Activated CD4-positive, alpha-beta T cell treated with anti-CD3 and anti-CD28 coated beads, Interleukin-2, amount 50 U/mL, for 1 hour (primary cell): ENCODE measurements at places on chromosomes 7 and 10.

- DNase-seq = no peak
Observed at GRCh38 chr10:113999531-113999930, 44.1 kb upstream of the ADRB1 start.

GRCh38 chr7:25521236-25521635 is 292.9 kb upstream of the NPVF start:
- DNase-seq = no peak

DNA sequence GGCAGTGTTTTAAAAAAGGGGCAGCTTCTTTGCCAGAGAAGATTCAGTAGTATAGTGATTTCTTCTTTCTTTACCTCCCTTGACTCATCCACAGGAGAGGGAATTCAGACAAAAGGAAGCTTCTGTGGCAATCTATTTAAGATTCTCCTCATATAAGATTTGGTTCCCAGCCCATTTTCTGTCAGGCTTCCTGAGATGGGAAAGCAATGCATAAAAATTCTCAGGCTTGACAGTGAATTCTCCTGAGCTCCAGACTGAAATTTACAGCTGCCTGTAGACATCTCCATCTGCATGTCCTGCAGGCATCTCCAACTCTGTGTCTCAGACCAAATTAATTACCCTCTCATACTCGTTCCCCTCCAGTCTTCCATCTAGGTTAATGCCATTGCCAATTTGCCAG is 72.8 kb downstream of the TSPAN12 start:
- no peak for DNase-seq

GRCh38 chr7:1709900-1710299 is 39.8 kb downstream of the ELFN1 start:
- no peak for DNase-seq

- DNase-seq = no peak
Observed at GRCh38 chr10:19204246-19204917, 155.8 kb downstream of the MALRD1 start.

DNA sequence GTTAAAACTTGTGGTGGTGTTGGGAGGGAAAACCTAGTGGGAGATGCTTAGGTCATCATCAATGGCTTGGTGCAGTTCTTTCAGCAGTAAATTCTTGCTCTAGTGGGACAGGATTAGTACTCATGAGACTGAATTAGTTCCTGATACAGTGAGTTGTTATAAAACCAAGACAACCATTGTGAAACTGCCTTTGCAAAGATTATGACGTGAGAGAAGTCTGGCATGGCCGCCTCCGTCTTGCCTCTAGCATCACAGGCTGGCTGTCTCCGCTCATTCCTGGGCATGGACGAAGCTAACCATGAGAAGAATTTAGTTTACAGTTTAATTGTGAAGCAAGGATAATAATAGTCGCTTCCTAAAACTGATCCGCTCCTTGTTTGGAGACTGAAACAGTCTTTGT is 186.4 kb downstream of the KIF20B start:
- no peak for DNase-seq

GRCh38 chr10:78327778-78328591 is 294.3 kb downstream of the RPS24 start:
- no peak for DNase-seq

- DNase-seq = no peak
Observed at GRCh38 chr7:139396323-139396951, 36.7 kb downstream of the LUC7L2 start.

GRCh38 chr7:85262891-85263290 is 76.0 kb upstream of the SEMA3D start:
- DNase-seq = no peak

DNA sequence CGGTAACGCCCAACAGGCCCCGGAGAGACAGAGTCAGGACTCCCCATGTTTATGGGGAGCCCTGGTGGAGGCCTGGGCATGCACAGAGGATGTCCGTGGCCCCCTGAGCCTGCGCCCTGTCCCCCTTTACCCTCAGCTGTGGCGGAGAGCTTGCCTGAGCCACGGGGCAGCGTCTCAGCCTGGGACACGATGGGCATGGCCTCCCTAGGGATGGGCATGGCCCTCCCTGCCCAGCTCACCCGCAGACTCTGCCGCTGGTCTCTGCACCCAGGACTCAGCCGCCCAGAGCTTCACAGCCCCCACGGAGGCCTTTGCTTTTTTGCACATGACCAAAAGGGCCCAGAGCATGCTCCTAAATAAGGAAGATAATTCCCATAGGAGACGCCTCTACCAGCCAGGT is 394.2 kb downstream of the PTPRN2 start:
- DNase-seq = no peak

- DNase-seq = no peak
Observed at GRCh38 chr7:38181111-38181510, 3.1 kb downstream of the STARD3NL start.

DNA sequence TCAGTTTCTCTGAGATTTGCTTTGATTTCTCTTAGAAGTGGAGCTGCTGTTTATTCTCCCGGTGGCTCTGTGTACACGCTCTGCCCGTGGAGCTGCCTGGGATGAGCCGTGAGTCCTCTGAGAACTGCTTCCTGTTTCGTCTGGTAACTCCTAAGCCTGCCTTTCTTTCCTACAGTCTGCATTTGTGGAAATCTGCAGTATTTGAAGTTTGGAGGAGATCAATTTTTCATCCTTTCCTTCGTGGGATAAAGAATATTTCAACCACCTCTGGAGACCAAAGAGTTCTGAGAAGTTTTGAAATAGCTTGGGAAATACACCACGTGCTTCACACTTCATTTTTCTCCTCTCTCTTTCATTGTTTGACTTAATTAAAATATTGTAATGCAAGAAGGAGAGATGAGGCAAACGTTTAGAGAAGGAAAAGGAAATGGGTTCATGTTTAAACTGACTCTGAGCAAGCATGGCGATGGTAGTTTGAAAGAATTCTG is 311.9 kb downstream of the LRMDA start:
- DNase-seq = no peak

GRCh38 chr10:6892864-6893263 is 312.8 kb upstream of the PRKCQ start:
- no peak for DNase-seq

GRCh38 chr7:90345595-90346335 is 751 bp upstream of the GTPBP10 start:
- DNase-seq = no peak

DNA sequence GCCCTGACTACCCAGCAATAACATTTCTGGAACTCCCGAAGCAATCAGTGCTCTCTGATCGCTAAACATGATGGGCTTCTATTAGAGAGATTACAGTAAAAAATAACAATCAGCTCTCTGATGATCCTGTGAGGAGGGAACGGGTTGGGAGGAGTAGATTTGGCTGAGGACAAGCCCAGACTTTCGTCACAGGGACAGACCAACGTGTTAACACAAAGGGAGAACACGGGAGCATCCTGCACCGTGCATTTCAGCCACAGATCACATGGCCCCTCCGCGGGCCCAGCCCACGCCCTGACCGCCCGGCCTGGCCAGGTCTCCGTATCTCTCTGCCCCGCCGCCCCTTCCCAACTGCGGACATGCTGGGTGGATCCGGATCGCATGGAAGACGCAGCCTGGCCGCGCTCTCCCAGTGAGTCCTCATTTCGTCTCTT is 95.0 kb upstream of the AGBL3 start:
- no peak for DNase-seq

DNA sequence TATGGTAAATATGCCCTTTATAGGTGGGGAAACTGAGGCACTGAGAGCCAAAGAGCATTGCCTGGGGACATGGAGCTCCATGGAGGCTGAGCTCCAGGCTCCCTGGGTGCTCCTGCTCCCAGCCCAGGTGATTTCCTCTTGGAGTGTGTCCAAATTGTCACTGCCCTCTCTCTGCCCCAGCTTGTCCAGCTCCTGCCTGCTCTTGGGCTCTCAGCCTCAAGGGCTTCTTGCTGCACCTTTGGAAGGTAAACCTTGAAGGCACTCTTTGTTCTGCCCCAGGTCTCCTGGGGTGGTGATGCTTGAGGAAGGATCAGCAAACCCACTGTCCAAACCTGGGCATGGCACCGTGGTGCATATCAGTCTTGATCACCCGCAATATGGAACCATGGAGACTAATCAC is 166.1 kb downstream of the RPS24 start:
- DNase-seq = no peak

- no peak for DNase-seq
Observed at GRCh38 chr7:159049266-159050025, 95.2 kb downstream of the VIPR2 start.

GRCh38 chr10:97718659-97719142 is 5.2 kb downstream of the MARVELD1 start:
- DNase-seq = no peak

DNA sequence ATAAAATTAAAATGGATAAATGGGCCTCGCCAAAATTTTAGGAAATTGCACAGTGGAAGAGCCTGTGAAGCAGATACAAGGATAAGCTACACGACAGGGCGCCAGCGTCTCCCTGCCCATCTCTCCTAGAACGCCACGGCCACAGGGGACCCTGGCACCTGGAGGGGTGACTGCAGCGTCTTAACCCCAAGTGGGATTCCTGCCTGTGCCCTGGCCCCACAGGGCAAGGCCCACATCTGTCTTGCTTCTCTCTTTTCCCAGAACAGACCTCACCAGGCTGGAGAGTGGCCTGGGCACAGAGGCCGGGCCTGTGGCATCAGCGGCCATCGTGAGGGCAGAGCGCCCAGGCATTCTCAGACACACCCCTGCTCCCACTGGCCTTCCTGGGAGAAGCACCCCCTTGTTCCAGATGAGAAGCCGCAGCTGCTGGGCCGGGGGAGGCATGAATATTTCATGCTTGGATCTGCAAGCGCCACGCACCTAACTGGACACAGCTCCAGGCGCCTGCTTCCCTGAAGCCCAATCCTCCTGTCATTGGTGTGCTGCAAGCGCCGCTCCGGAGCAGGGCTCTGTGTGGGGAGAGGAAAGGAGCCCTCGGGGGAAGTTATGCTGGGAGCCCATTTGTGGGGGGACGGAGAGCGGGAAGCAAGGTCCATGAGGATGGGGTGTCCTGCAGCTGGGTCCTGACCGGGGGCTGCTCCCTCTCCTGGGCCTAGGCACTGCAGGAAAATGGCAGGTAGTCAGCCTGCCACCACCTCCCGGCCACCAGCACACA is 153.5 kb downstream of the ELFN1 start:
- no peak for DNase-seq

DNA sequence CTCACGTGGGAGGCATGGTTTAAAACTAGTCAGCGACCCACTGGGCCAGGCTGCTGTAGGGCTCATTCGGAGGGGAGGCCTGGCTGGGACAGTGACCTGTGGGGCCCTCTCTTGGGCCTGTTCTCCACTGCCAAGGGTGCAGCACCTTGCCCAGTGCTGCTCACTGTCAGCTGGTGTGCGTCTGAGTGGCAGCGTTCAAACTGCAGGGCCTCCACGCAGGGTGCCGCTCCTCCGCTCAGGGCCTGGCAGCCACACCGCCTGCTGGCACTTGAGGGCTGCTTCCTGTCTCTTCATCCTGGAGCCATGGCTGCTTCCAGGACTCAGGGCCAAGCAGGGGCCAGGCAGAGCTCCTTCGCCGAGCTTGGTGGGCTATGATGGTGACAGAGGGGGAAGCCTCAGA is 18.3 kb downstream of the ADAMTS14 start:
- no peak for DNase-seq

GRCh38 chr10:4241724-4242345 is 456.8 kb upstream of the KLF6 start:
- DNase-seq = no peak

GRCh38 chr7:6482743-6483119 is 35.0 kb upstream of the DAGLB start:
- DNase-seq = no peak

DNA sequence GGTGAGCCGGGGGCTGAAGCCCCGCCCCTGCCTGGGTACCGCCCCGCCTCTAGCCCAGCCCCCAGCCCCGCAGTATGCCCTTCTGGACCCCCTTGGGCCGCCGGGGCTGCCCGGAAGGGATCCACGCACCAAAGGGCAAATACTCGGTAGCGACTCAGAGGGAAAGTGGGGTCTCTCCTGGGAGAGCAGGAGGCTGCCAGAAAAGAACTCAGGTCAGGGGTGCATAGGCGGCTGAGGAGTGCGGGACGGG is 796 bp downstream of the FBXL15 start:
- DNase-seq = no peak

GRCh38 chr10:54666192-54666591 is 134.8 kb downstream of the PCDH15 start:
- no peak for DNase-seq

GRCh38 chr10:131312478-131312836 is 936 bp upstream of the TCERG1L start:
- no peak for DNase-seq

DNA sequence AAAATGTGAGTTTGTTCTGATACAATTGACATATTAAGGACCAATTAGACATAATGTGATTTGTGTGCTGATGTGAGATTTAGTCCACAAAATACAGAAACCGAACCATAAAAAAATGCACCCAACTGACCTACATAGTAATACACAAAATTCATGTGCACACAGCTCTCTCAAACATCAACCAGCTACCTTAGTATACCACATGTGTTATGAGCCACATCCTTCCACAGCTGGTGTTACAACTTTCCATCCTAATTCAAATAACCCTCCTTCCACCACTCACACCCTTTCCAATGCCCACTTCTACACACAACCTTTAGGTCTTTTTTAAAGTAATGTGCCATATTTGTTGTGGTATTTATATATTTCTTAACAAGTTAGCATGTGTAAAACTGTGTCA is 31.7 kb upstream of the C7orf33 start:
- DNase-seq = no peak

- DNase-seq = no peak
Observed at GRCh38 chr10:3393958-3394357, 221.4 kb upstream of the PITRM1 start.

DNA sequence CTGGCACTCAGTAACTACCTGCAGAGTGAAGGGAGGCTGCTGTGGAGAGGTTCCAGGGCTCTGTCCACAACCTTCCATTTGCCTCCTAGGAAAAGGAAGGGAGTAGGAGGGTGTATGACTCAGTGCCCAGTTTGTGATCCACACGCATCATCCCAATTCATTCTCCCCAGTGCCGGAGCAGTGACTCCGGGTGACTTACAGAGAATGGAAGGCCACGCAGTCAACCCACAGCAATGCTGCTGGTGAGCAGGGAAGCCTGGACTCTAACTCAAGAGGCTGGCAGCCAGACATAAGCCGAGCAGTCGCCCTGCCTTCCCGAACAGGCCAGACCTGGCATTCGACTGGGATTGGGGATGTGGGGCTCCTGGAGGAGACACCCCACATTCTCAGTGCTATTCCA is 139.9 kb downstream of the SH3PXD2A start:
- no peak for DNase-seq

DNA sequence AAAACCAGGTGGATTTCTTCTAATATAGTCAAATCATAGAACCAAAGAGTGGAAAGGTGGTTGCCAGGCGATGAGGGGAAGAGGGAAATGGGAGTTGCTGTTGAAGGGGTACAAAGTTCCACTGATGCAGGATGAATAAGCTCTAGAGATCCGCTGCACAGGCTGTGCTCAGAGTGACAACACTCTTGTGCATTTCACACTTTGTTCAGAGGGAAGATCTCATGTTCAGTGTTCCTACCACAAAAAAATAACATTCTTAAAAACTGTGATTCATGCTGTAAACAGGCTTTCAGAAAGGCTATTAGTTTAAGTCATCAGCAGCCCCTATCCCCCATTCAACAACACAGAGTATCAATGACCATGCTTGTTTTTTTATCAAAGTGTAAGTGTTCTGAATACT is 213.8 kb downstream of the COBL start:
- no peak for DNase-seq

- DNase-seq = no peak
Observed at GRCh38 chr7:80078159-80078731, 56.4 kb upstream of the GNAI1 start.
